Hepatocyte (in vitro differentiated cells): ENCODE measurements at places on chromosomes 1 and 21. TPM values are rescaled to one million over a fixed set of nuclear protein-coding genes. Genes with fewer than 3 reads are reported as not detected.

The SERINC2 gene
- 53.6 and 70.2 TPM in 2 replicates for total RNA-seq

DNA sequence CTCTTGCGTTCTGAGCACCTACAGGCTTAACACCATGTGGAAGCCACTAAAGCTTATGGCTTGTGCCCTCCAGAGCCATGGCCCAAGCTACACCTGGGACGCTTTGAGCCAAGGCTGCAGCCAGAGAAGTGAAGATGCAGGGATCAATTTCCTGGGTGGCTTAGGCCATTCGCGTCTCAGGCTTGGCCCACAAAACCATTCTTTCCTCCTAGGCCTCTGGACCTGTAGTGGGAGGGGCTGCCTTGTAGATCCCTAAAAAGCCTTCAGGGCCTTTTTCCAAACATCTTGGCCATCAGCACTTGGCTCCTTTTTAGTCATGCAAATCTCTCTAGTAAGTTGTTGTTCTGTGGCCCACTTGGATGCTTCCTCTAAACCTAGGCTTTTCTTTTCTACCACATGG is 401.7 kb upstream of the RUNX1 start:
- DNase-seq, result no peak
- H3K27ac ChIP-seq, result no peak overlapping the region
- H3K36me3 ChIP-seq, result no peaks in the 10 kb centered on the region
- H3K4me3 ChIP-seq, result no peak overlapping the region

The MRTO4 gene
- 19.7 and 20.8 TPM in 2 replicates for total RNA-seq

GRCh38 chr1:94927405-94928175 is 680 bp upstream of the CNN3 start:
- no peak for DNase-seq
- H3K4me1 ChIP-seq, result peaks cover 29% of the 10 kb centered on the region
- peak overlapping the region; percentile 95 for H3K27ac ChIP-seq
- H3K27me3 ChIP-seq, result no peaks in the 10 kb centered on the region
- H3K36me3 ChIP-seq, result no peaks in the 10 kb centered on the region

DNA sequence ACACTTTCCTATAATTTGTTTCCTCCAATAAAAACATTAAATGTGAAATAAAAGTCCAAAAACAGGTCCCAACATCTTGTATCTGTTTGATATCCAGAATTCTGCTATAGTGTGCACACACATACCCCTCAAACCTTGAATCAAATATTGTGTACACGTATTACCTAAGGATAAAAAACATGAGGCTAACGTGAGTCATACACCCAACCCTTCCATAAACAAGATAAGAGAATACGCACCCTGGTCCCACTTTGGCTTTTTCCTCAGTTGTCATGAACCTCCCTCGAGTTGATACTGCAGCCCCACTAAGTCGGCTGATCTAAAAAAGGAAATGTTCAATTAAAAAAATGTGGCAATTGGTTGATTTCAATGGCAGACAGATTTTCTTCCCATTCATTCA is 5.2 kb downstream of the KHDC4 start:
- DNase-seq, result no peak
- H3K27ac ChIP-seq, result peak overlapping the region; percentile 27
- H3K36me3 ChIP-seq, result peaks cover 6% of the 10 kb centered on the region
- H3K4me1 ChIP-seq, result peaks cover 26% of the 10 kb centered on the region

The KCNJ6 gene
- under 0.01 and 0.07 TPM in 2 replicates for total RNA-seq

GRCh38 chr1:32333251-32333963 is 2.6 kb downstream of the MARCKSL1 start:
- no peaks in the 10 kb centered on the region for H3K27me3 ChIP-seq
- DNase-seq, result no peak
- peaks cover 8% of the 10 kb centered on the region for H3K4me1 ChIP-seq
- H3K36me3 ChIP-seq, result no peaks in the 10 kb centered on the region

DNA sequence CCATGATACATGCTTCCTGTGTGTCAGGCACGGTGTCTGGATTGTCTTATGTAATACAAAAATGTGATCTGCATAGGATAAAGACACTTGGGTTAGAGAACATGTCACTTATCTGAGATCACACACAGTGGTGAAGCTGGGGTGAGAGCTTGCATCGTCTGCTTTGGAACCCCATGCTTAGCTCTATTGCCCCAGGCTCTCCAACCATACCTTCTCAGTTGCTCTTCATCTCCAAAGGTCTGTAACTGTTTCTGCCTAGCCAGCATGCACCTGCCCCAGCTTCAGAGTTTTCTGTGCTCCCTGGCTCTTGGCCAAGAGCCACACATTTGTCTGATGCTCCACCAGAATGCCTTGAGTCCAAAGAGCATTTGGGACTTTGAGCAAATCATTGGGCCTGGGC is 93.9 kb upstream of the COG2 start:
- no peak for DNase-seq
- no peak overlapping the region for H3K4me3 ChIP-seq
- H3K27ac ChIP-seq, result no peak overlapping the region
- no peaks in the 10 kb centered on the region for H3K27me3 ChIP-seq

GRCh38 chr1:185695299-185695698 is 38.9 kb upstream of the HMCN1 start:
- DNase-seq, result no peak
- H3K27ac ChIP-seq, result no peak overlapping the region
- H3K4me3 ChIP-seq, result no peak overlapping the region

The ATP6V1G3 gene
- total RNA-seq, result not detected in 2 replicates

GRCh38 chr1:10601342-10602070 is 126.8 kb downstream of the PEX14 start:
- no peak overlapping the region for H3K4me3 ChIP-seq
- DNase-seq, result no peak
- H3K4me1 ChIP-seq, result peaks cover 49% of the 10 kb centered on the region
- no peak overlapping the region for H3K27ac ChIP-seq
- H3K27me3 ChIP-seq, result no peaks in the 10 kb centered on the region

GRCh38 chr1:47507881-47508701 is 70.2 kb downstream of the FOXD2 start:
- H3K4me3 ChIP-seq, result peak overlapping the region; percentile 49
- peak overlapping the region; percentile 69 for H3K27ac ChIP-seq
- peak; percentile 55 for DNase-seq
- no peaks in the 10 kb centered on the region for H3K36me3 ChIP-seq

DNA sequence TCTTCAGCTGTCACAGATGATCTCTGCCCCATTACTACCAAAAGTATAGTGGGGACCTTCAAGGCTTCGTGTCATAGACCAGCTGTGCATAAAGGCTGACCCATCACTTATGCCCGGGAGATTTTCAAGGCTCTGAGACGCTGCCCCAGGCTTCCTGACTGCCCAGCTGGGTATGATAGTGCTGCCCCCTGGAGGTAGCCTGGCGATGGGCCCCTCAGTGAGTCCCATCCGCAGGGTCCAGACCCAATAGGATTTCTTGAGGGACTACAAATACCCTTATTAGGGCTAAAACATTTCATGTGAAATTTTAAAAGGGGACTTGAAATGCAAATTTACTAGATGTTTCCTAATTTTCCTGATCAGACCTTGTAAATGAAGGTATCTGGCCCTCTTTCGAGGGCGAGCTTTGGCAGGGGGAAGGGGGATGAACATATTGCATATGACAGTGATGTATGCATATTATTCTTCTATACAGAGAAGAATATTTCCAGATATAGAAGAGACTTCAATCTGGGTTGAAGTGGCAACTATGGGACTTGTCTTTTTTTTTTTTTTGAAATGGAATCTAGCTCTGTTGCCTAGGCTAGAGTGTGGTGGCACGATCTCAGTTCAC is 11.7 kb upstream of the FCMR start:
- no peak overlapping the region for H3K4me3 ChIP-seq
- H3K27ac ChIP-seq, result no peak overlapping the region
- H3K36me3 ChIP-seq, result no peaks in the 10 kb centered on the region
- no peak for DNase-seq
- no peaks in the 10 kb centered on the region for H3K27me3 ChIP-seq

The SPATA21 gene
- 0.30 TPM in 1 of 2 replicates, not detected in the other for total RNA-seq

DNA sequence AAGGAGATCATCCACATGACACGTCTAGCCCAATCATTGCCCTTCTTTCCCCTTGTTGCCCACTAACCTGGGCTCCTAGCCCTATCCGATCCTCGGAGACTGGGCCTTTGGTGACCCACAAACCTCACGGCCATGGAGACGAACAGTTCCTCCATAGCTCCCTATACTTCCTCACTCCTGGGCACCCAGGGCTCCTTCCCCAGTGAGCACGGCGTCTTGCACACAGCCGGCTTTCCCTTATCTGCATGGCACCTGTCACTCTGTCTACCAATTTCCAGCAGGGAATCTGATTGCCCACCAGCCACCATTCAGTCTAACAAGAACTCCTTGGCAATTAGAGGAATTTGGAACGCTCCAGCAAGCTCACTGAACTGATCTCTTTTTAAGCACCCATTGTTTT is 3.1 kb downstream of the GNG4 start:
- no peak overlapping the region for H3K4me3 ChIP-seq
- H3K27me3 ChIP-seq, result peaks cover 23% of the 10 kb centered on the region
- no peak overlapping the region for H3K27ac ChIP-seq
- DNase-seq, result no peak
- H3K36me3 ChIP-seq, result no peaks in the 10 kb centered on the region
- H3K4me1 ChIP-seq, result peaks cover 13% of the 10 kb centered on the region

The CFAP57 gene
- 0.10 and 2.2 TPM in 2 replicates for total RNA-seq

DNA sequence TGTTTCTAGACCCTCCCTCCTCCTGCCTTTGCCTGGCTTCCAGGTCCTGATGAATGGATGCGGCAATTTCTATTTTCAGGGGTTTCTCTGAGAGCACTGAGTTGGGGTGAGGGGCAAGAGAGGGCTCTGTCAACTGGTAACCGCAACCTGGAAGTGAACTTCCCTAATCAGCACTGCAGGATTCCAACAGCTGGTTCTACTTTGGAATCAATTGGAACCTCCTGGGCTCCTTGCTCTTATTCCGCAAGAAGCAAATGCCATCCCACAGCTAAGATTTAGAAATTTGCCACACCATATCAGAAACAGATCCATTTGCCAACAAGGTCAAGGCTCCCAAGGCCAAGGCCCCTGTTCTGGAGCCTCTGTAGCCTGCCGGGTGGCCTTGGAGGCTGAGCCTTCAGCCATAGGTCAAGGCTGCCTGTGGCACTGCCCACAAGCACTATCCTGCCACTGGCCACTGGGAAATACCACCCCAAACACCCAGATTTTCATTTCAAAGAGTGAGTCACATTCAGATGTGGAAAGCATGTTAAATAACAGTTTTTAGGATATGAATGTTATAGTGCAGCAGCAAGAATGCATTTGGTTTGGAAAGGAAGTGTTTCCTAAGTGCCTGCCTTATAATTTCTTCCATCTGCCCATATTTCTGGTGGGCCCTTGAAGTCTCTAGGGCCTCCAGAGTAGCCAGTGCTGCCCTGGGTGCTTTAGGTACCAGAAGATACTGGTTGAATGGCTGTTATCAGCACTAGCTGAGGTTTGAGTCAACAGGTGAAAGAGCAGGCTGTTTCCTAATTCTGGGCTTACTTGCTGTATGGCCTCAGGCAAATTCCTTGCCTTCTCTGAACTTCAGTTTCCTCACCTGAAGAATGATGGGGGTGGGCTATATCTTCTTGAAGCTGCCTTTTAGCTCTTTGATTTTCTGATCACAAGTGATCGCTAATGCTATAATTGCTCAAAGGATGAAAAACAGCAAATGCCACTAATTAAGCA is 56.3 kb upstream of the JUN start:
- H3K4me3 ChIP-seq, result no peak overlapping the region
- H3K36me3 ChIP-seq, result no peaks in the 10 kb centered on the region
- no peak overlapping the region for H3K27ac ChIP-seq
- no peak for DNase-seq
- no peaks in the 10 kb centered on the region for H3K27me3 ChIP-seq
- peaks cover 3% of the 10 kb centered on the region for H3K4me1 ChIP-seq

DNA sequence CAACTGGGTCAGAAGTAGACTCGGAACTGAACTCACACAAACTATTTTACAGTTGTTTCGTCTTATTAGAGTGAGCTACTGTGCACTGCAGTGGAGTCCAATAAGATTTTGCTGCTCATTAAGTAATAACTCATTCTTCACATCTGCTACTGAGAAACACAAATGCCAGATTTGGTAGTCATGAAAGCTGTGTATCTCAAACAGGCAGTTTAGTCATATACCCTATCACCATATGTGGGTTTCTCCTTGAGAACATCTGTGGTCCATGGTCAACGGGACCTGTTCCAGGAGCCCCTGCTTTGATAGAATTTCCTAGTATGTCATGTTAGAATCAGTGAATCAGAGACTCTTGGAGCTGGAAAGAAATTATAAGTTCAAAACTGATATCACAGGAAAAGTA is 60.4 kb downstream of the ALG14 start:
- no peak for DNase-seq
- no peak overlapping the region for H3K4me3 ChIP-seq
- H3K27me3 ChIP-seq, result no peaks in the 10 kb centered on the region
- H3K36me3 ChIP-seq, result no peaks in the 10 kb centered on the region
- no peak overlapping the region for H3K27ac ChIP-seq

- no peak for DNase-seq
- H3K36me3 ChIP-seq, result no peaks in the 10 kb centered on the region
- H3K4me1 ChIP-seq, result peaks cover 49% of the 10 kb centered on the region
- H3K4me3 ChIP-seq, result no peak overlapping the region
- peak overlapping the region; percentile 21 for H3K27ac ChIP-seq
Measured at GRCh38 chr1:225768662-225769426, 8.8 kb upstream of the SRP9 start.

DNA sequence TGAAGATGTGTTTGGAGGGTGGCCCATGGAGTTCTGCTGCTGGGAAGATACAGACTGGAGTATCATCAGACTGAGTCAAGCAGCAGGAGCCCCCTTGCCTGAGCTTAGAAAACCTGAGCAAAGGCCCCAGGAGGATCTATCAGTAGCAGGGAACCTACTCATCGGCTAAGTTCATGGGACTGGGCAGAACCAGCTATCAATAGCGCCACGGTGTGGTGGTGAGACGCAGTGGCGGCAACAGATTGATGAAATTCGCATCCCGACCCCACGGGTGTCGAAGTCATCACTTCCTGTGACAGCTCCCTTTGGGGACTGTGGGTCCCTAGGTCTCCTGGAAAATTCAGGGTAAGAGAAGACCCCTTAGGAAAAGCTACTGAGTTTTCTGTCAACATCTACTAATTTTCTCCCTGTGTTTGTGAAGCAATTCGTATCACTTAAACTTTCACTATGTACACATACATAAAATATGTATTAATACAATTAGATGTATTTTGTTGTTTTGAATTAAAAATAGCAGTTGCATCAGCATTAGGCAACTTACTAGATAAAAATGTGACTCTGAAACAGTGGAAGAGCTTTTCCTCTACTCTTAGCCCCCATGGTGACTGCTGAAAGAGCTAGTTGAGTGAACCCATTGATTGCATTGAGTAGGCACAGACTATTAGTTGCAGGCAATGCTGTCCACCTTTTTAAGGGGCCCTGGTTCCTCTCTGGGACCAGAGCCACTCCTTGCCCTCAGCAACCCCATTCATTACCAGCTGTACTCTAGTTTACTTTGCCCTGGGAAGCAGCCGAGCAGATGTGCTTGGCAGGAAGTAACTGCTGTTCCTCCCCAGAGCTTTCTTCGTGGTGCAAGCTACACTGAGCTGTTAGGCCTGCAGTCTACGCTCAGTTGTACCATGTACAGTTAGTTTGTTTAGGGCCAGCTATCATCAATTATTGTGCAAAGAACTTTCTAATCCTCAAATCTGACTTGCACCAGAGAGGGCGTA is 7.3 kb upstream of the CACNA1S start:
- DNase-seq, result peak; percentile 50
- no peaks in the 10 kb centered on the region for H3K36me3 ChIP-seq
- no peak overlapping the region for H3K4me3 ChIP-seq
- no peaks in the 10 kb centered on the region for H3K4me1 ChIP-seq
- no peak overlapping the region for H3K27ac ChIP-seq

- no peaks in the 10 kb centered on the region for H3K36me3 ChIP-seq
- H3K4me3 ChIP-seq, result no peak overlapping the region
- no peak for DNase-seq
- H3K27me3 ChIP-seq, result no peaks in the 10 kb centered on the region
- no peaks in the 10 kb centered on the region for H3K4me1 ChIP-seq
- H3K27ac ChIP-seq, result peak overlapping the region; percentile 33
Measured at GRCh38 chr1:174190691-174191199, 31.4 kb downstream of the RABGAP1L start.
